Posterior cingulate gyrus (tissue), 11 donors: ENCODE measurements at places on chromosomes 1 and 21.
A peak's percentile ranks its signal among the peaks of the same experiment; 100 is the strongest.

DNA sequence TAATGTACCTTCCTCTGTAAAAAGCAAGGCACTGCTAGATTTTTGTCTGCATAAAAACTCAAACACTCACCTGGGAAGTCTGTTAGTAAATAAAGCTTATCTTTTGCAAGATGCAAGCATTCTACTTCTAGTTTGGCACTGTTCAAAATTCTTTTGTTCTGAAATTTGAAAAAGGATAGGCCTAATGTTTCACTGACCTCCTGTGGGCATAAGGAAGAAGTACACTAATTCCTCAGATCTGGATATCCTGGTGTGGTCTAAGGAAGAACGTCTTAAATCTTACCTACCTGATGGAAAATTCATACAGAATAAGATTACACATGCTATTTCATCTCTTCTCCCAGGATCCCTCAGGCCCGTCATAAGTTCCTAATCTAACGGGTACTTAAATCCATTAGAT lies 93.5 kb upstream of the CAMK1G start:
- no peak for DNase-seq

GRCh38 chr21:26179501-26179900 lies 8.9 kb upstream of the APP start:
- DNase-seq = no peak

GRCh38 chr21:32380940-32381339 lies 11.9 kb downstream of the URB1 start:
- DNase-seq = no peak

DNA sequence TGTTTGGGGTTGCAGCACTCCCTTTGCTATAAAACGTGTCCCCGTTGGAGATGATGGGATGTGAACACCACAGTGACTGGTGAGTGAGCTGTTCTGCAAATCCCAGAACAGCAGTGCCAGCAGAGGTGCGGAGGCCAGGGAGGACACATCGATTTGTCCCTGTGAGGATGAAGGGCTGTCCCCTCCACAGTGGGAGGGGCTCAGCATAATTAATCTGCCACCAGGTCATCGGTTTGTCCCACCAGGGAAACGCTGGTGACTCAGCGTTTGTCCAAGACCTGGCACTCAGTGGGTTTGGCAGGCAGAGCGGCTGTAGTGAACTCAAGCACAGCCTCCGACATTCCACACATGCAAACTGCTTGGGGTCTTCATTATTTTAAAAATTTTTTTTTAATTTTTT lies 22.8 kb upstream of the PDE9A start:
- no peak for DNase-seq

DNA sequence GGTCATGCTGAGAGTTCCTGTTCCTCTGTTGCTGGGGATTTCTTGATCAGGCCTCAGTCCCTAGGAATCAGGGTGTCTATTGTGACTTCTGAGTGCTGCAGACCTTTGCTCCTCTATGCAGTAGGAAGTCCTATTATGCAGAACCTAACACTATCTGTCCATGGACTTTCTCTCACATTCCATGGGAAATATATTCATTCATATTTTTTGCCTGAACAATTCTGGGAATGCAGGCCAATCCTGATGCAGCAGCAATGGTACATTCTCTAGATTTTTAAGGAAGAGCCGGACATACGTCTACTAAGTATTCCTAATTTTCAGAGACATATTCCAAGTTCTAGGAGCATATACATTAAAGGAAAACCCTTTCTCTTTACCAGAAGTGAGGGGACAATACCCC lies 61.1 kb upstream of the C1orf87 start:
- DNase-seq = no peak

DNA sequence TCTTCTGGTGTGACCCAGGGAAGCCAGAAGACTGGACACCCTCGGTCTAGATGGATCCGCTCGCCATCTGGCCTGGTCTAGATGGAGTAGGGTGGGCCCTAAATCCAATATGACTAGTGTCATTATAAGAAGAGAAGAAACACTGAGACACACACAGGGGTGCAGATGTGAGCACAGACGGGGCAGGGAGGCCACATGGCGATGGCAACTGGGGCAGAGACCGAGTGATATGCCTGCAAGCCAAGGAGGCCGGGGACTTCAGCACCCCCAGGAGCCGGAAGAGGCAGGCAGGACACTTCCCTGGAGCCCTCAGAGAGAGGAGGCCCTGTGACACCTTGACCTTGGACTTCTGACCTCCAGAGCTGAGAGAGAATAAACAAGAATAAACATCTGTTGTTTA lies 5.6 kb upstream of the TFF3 start:
- peak; percentile 27 for DNase-seq

DNA sequence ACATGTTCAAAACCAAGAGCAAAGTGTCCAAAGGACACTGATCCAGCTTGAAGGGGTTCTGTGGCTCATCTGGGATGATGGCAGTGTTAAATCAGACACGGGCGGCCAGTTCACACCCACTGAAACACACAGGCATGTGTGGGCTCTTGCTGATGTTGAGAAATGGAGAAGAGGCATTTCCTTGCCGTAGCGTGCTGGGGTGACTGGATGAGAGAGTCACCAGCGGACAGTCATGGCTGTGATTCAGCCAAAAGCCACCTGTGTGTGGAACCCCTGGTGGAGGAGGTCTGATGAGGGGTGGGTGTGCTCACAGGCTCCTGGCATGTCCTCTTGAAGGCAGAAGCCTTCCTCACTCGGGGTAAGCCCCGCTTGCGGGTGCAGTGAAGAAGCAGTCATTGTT lies 7.2 kb downstream of the C1orf35 start:
- no peak for DNase-seq

GRCh38 chr1:226034482-226034881 lies 28.0 kb upstream of the H3-3A start:
- peak; percentile 93 for DNase-seq

- DNase-seq = no peak
These were observed 76.9 kb upstream of the RNPC3 start for GRCh38 chr1:103448560-103448959.

DNA sequence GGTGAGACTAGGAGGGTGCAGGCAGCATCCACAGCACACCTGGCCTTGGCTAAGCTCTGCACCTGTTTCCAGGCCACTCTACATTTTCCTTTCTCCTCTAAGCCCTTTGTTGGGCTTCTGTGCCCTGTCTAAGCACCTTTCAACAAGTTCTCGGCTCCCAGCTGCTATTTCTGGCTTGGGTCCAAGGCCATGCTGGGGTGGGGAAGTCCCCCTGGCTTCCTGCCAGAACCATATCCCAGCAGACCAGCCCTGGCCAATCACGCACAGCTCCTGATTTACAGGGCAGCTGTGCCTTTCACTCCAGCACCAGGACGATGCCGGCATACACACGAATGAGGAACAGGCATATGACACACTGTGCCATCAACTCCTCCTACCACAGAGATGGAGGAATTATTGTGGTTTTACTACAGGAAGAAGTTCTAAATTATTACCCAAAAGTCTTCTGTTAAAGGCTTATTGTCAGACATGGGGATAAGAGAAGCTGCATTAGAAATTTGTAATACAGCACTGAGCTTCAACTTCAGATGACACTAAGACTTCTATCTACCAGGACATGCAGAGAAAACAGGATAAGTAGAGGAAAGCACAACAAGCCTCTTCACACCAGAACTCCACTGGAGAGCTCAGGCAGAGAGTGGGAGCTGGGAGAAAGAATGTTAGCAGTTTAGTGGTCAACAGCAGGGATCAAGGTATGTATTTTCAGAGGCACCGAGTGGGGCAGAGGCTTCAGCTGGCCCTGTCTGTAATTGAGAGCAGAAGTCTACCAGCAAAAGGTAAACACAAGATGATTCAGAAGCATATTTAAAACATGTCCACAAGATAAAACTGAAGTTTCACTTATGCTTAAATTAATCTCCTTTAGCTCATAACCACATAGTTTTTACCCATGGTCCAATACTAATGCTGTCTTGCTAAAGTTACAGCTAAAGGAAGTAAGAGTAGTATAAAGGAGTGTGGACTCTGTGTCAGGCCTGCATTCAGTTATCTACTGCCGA lies 37.4 kb downstream of the TRIT1 start:
- peak; percentile 94 for DNase-seq

- no peak for DNase-seq
These were observed 31.8 kb upstream of the ARF1 start for GRCh38 chr1:228050571-228051231.

- DNase-seq = no peak
These were observed 71.0 kb downstream of the SSBP3 start for GRCh38 chr1:54335011-54335754.

DNA sequence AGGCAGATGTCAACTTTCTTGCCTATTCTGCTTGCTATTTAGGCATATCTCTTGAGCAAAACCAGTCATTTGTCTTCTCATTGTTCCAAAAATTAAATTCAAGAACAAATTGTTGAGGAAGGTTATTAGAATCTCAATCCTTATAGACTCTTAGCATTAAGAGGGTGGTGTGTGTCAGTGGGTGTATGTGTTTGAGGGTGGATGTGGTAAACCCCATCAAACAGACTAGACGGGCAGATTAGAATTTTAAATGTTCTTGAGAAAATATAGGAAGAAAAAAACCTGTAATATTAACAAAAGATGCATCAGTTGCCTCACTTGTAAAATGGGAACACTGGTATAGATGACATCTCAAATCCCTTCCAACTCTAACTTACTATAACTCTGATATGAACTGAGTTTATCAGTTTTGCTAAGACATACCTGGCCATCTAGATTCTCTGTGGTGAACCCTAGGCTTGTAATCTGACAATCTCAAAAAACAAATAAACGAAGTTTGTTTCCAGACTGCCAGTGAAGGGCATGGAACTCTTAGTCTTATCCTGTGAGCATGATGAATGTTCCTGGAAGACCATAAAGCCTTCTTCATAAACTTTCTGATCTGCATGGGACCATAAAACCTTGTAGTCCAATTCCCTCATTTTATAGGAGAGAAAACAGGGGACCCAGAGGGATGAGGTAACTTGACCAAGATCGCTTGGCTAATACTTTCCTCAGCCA lies 176.3 kb upstream of the SGIP1 start:
- no peak for DNase-seq

- peak; percentile 26 for DNase-seq
These were observed 771 bp downstream of the EIF4G3 start for GRCh38 chr1:21175670-21176581.
